Mesenchymal stem cell (in vitro differentiated cells and primary cell): ENCODE measurements at places on chromosomes 5 and 9.

- DNase-seq, result no peak
- no peaks in the 10 kb centered on the region for H3K27me3 ChIP-seq
- H3K27ac ChIP-seq, result no peak overlapping the region
- no peak overlapping the region for H3K4me3 ChIP-seq
- no peaks in the 10 kb centered on the region for H3K36me3 ChIP-seq
Measured at GRCh38 chr9:28177142-28177541, 603.9 kb upstream of the C9orf72 start.

- no peaks in the 10 kb centered on the region for H3K36me3 ChIP-seq
- H3K27ac ChIP-seq, result no peak overlapping the region
- H3K27me3 ChIP-seq, result no peaks in the 10 kb centered on the region
- H3K4me3 ChIP-seq, result no peak overlapping the region
Measured at GRCh38 chr5:125848751-125849150, 574.5 kb upstream of the GRAMD2B start.

- peaks cover 24% of the 10 kb centered on the region for H3K27me3 ChIP-seq
- DNase-seq, result no peak
- H3K36me3 ChIP-seq, result no peaks in the 10 kb centered on the region
- H3K4me1 ChIP-seq, result peaks cover 14% of the 10 kb centered on the region
- no peak overlapping the region for H3K4me3 ChIP-seq
Measured at GRCh38 chr9:75896193-75896592, 5.7 kb downstream of the PCSK5 start.

DNA sequence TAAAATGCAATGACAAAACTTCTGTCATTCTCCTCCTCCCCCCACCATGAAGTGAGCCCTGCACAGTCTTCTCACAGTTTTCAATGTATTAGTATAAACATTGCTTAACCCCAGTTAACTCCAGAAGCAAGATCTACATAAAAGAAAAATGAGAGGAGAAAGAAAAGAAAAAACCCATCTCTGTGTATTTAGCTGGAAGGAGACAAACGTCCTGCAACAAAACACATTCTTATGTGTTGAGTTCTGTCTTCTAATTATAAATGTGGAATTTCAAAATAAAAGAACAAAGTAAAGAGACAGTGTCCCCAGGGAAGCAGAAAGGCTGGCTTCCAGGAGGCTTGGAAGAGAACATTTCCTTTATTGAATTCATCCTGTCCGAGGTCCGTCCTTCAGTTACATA lies 491.9 kb upstream of the TUSC1 start:
- no peak overlapping the region for H3K4me3 ChIP-seq
- H3K27me3 ChIP-seq, result no peaks in the 10 kb centered on the region
- H3K27ac ChIP-seq, result peak overlapping the region; percentile 54

DNA sequence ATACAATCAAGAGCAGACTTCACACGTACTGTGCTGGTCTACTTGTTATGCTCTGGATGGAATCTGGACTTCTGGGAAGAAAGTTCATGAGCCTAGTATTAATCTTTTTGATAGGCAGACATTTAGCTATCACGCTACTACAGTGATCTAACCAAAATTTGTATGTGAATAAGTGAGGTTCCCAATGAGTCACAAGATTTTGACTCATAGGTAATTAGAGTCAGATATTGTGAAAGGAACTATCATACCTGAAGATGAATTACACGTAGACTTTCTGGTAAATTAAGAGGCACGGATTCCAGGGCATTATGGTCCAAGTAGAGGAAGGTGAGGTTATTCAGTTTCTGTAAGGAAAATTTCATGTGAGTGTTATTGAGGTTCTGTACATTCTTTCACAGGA lies 18.4 kb downstream of the OGN start:
- no peaks in the 10 kb centered on the region for H3K27me3 ChIP-seq
- no peak overlapping the region for H3K27ac ChIP-seq
- H3K4me1 ChIP-seq, result no peaks in the 10 kb centered on the region
- no peak for DNase-seq
- no peaks in the 10 kb centered on the region for H3K36me3 ChIP-seq

DNA sequence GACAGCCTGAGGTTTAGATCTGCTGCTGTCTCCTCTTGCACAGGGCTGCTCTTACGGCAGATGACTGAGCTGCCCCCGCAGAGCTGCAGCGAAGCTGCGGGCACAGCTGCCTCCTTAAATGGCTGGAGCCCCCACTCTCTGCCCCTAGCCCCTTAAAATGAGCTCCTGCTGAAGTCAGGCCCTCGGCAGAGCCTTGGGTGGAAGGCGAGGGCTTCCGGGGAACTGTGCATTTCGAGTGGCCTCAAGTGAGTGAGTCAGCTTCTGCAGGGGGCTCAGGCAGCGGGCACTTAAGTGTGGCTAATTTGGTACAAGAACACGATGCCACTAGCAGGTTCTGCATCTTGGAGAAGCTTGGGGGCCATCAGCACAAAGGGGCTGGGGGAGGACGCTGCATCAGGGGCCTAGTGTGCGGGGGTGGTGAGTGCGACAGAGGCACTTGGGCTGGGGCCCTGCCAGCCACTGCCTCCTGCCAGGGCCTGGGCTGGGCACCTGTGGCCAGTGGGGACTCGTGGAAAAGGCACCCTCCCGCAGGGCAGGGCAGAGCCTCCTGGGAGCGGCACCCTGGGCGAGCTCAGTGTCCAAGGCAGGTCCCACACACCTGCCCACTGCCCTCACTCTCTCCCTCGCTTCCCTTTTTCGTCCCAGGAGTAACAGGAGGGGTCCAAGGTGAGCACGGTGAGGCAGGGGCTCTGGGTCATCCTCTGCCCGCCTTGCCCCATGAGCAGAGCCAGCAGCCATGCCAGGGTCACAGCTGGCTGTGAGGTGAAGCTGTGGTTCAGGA lies 28.8 kb upstream of the RNU6ATAC start:
- no peak overlapping the region for H3K27ac ChIP-seq
- peak; percentile 51 for DNase-seq
- no peaks in the 10 kb centered on the region for H3K36me3 ChIP-seq
- no peaks in the 10 kb centered on the region for H3K4me1 ChIP-seq

DNA sequence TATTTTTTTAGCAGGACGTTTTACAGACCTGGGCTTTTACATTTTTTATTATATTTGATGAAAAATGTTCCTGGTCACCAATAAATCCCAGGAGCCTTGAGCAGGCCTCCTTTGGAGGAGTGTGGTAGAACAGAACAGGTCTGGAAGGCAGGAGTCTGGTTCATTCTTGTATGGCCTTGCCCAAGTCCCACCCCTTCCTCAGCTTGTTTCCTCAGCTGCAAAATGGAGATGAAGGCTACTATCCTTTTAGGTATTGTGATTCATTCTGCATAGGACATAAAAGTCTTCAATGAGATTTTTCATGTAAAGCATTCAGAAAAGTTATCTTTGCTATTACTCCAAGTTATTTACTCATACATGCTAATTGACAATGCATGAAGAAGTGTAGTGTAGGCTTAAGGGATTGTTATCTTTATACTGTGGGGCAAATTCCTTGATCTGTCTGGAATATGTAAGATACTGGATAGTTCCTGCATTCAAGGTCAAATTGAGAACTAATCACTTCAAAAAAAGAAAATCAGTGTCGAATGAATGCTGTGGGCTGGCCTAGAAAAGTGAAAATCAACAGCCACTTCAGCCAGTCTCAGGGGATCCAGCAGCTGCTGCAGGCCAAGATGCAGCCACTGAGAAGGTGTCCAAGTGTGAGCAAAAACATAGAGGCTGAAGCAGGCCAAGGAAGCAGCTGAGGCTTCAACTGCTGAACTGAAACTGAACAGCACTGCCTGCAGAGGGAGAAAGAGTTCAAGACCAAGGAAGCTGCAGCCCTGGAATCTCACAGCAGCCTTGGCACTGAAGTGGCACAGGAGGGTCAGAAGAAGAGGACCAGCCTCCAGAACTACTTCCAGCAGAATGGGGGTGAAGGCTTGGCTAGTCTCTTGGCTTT lies 15.5 kb upstream of the SLC36A3 start:
- no peak overlapping the region for H3K4me3 ChIP-seq
- H3K4me1 ChIP-seq, result peaks cover 1% of the 10 kb centered on the region
- H3K27me3 ChIP-seq, result peaks cover 5% of the 10 kb centered on the region
- DNase-seq, result peak; percentile 17
- no peak overlapping the region for H3K27ac ChIP-seq

- peaks cover 6% of the 10 kb centered on the region for H3K4me1 ChIP-seq
- peak overlapping the region; percentile 56 for H3K4me3 ChIP-seq
- no peaks in the 10 kb centered on the region for H3K27me3 ChIP-seq
- H3K36me3 ChIP-seq, result no peaks in the 10 kb centered on the region
- peak; percentile 49 for DNase-seq
Measured at GRCh38 chr5:154647114-154647760, 107.9 kb upstream of the LARP1 start.

GRCh38 chr5:169913479-169913878 lies 66.8 kb downstream of the INSYN2B start:
- no peak overlapping the region for H3K27ac ChIP-seq
- no peak for DNase-seq
- no peaks in the 10 kb centered on the region for H3K36me3 ChIP-seq
- no peaks in the 10 kb centered on the region for H3K27me3 ChIP-seq
- no peak overlapping the region for H3K4me3 ChIP-seq

DNA sequence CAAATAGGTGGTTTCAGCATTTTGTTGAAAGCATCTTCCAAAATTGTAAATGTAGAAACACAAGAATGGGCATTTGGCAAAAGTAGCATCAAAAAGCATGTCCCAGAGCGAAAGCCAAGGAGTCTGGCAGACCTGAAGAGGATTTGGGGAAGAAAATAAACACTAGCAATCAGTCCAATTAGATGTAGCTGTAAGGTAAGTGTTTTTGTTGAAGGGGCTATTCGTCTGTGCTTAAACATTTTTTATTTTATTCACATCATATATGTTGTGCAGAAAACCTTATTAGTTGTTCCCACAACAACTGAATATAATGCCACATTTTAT lies 954.1 kb upstream of the COX7C start:
- H3K36me3 ChIP-seq, result no peaks in the 10 kb centered on the region
- no peak overlapping the region for H3K4me3 ChIP-seq
- no peaks in the 10 kb centered on the region for H3K4me1 ChIP-seq
- DNase-seq, result no peak
- no peaks in the 10 kb centered on the region for H3K27me3 ChIP-seq
- H3K27ac ChIP-seq, result no peak overlapping the region

DNA sequence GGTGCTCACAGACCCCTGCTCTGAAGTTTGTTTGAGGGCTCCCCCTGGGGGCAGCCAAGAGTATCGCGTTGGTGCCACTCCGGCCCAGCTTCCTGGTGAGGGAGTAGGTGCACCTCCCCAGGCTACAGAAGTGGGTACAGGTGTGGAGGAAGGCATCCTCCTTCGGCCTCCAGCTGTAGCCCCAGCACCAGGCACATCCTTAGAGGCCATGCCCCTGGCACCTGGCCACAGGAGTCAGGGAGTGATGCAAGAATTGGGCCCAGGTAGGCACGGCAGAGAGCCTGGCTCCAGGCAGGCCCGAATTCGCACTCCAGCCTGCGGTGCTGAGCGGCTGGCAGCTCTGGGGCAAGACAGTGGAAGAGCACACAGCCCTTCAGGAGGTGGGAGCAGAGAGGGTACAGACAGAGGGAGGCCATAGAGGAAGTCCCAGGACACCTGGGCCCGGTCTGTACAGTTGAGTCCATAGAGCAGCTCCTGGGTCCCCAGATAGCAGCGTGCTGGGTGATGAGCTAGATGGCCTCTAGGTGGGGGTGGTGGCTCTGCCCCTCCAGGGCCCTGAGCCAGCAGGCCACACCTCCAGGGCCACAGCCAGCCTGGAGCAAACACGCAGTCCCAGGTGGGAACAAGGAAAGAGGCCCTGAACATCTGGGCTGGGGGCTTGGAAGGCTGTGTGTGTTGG lies 2.4 kb downstream of the SAPCD2 start:
- peaks cover 6% of the 10 kb centered on the region for H3K36me3 ChIP-seq
- no peak overlapping the region for H3K4me3 ChIP-seq
- H3K27me3 ChIP-seq, result peaks cover 10% of the 10 kb centered on the region
- peaks cover 18% of the 10 kb centered on the region for H3K4me1 ChIP-seq
- DNase-seq, result peak; percentile 84

- no peak overlapping the region for H3K4me3 ChIP-seq
- H3K4me1 ChIP-seq, result no peaks in the 10 kb centered on the region
- H3K36me3 ChIP-seq, result no peaks in the 10 kb centered on the region
Measured at GRCh38 chr9:131068076-131068816, 28.1 kb upstream of the AIF1L start.

- H3K27me3 ChIP-seq, result no peaks in the 10 kb centered on the region
- peaks cover 9% of the 10 kb centered on the region for H3K4me1 ChIP-seq
- H3K27ac ChIP-seq, result no peak overlapping the region
- H3K36me3 ChIP-seq, result no peaks in the 10 kb centered on the region
- no peak for DNase-seq
Measured at GRCh38 chr5:31361234-31361633, 167.7 kb downstream of the CDH6 start.

DNA sequence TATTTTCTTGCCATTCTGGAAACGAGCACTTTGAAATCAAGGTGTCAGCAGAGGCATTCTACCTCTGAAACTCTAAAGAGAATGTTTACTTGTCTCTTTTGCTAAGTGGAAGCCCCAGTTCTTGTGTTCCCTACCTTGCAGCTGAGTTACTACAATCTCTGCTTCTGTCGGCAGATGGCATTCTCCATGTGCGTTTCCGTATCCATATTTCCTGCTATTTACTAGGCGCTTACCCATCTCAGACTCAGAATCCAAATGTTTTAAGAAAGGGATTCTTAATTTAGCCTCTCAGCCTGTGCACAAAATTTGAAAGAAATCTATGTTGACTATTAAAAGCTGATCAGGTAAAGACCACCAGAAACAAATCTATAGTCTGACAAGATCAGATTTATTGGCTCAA lies 221.3 kb upstream of the FTMT start:
- no peak overlapping the region for H3K27ac ChIP-seq
- DNase-seq, result no peak
- H3K36me3 ChIP-seq, result no peaks in the 10 kb centered on the region
- no peaks in the 10 kb centered on the region for H3K4me1 ChIP-seq
